ACHN (cell line): ENCODE measurements at places on chromosomes 11 and 22.

DNA sequence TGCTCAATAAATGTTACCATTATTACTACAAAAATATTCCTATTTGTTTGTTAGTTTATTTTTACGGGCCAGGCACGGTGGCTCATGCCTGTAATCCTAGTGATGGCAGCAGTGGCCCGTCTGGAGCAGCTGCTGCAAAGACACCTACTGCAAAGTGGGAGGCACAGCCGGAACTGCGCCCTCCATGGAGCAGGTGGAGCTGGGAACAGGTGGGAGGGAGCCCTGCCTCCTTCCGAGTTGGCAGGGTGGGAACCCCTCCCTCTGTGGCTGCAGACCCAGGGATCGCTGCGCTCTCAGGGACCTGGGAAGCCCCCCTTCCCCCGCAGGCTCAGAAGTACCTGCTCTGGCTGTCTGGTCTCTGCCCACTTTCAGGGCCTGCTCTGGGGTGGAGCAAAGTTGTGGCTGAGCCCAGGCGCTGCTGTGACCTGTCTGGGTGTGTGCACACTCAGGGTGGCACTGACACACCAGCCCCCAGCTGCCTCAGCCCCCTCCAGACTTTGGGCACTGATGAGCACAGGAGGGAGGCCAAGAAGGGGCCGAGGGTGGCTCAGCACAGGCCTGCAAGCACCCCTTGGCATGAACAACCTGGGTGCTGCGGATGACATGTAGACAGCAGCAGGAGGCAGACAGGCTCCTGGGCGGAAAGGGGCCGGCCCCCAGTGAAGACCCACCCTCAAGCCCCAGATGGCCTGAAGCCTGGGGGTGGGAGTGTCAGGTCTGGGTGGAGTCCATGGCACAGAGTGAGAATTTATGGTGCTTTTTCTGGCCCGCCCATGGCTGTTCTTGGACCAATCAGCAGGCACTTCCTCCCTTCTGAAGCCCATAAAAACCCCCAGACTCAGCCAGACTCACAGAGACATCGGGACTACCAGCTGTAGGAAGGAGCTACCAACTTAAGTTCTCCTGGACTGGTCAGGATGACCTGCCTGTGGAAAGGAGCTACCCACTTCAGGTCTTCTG is 103.7 kb upstream of the CLMP start:
- DNase-seq, result no peak

GRCh38 chr22:24189249-24190158 is 8.2 kb downstream of the SUSD2 start:
- peak; percentile 60 for DNase-seq

GRCh38 chr11:46100670-46101069 is 20.6 kb downstream of the PHF21A start:
- no peak for DNase-seq

DNA sequence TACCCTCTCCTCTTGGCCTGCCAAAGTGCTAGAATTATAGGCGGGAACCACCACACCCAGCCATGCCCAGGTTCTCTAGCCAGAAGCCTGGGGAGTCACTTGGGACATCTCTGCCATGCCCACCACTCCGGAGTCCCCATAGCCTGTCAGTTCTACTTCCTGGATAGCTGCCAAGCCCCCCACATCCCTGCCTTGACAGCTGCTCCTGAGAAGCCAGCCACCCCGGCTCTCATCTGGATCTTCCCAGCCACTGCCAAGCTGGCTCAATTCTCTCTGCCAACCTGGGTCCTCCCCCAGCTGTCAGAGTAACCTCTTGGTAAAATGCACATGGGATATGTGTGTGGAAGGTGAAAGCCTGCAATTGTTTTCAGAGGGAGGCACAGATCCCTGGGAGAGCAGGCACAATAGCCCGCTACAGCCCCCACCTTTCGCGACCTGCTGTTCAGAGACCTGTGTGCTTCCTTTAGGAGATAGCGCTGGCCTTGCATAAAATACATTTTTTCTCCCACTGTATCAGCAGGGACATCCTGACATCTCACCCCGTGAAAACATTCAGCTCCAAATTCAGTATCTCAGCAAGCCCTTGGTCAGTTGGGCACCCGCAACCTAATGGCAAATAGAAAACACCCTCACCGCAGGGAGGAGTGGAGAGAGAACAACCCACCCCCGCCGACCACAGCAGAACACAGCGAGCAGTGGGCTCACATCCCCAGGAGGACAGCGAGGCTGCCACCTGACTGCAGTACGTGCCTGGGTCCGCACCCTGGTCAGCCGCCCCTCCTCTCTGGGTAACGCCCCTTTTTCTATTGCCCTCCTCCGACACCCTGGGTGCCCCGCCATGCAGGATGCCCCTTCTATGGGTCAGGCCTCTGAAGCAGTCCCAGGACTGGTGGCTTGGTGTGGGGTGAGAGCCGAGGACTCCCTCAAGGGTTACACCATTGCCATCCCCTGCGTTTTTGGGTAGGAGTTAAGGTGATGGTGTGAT is 1342.2 kb downstream of the BRD1 start:
- DNase-seq, result no peak

- DNase-seq, result peak; percentile 55
Measured at GRCh38 chr11:69915501-69916250, 96.5 kb upstream of the FGF3 start.

- peak; percentile 58 for DNase-seq
Measured at GRCh38 chr11:64007160-64007628, 21.0 kb downstream of the OTUB1 start.

DNA sequence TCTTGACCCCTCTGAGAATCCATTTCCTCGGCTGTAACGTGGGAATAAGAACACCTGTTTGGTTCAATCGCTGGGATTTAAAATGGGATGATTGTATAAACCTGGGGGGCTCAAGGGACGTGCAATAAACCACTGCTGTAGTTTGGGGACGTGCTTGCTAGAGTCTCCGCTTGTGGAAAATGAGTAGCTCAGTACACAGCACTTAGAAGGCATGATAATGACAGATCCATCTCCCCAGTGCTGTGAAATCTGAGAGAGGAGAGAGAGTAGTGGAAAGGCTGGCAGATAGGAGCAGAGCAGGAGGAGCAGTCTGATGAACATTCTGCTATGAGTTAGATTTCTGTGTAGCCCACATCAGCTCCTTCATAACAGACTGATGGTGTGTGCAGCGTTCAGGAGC is 256.5 kb downstream of the MN1 start:
- DNase-seq, result no peak

GRCh38 chr11:87437844-87438223 is 400.1 kb downstream of the TMEM135 start:
- peak; percentile 80 for DNase-seq

GRCh38 chr22:48353116-48353947 is 1474.3 kb downstream of the BRD1 start:
- DNase-seq, result no peak

- no peak for DNase-seq
Measured at GRCh38 chr22:47793304-47794101, 1031.1 kb downstream of the TBC1D22A start.

GRCh38 chr11:10632483-10632882 is 61.1 kb downstream of the IRAG1 start:
- no peak for DNase-seq

- peak; percentile 83 for DNase-seq
Measured at GRCh38 chr11:110147962-110148709, 54.9 kb downstream of the ZC3H12C start.

GRCh38 chr22:45190202-45190872 is 26.6 kb downstream of the NUP50 start:
- DNase-seq, result no peak

DNA sequence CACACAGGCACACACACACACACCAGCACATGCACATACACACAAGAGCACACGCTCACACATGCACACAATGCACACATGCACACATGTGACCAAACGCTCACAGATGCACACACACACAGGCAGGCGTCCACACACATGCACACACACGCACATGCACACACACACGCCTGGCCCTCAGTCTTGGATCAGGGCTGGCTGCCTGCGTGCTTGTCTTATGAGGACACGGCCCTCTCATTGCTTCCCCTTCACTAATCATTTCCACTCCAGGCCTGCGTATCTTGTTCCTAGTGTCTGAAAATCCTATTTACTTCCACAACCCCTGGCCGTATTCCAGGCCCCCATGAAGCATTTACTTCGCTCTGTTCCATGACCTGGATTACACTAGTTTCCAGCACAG is 740.5 kb downstream of the BRD1 start:
- DNase-seq, result no peak

DNA sequence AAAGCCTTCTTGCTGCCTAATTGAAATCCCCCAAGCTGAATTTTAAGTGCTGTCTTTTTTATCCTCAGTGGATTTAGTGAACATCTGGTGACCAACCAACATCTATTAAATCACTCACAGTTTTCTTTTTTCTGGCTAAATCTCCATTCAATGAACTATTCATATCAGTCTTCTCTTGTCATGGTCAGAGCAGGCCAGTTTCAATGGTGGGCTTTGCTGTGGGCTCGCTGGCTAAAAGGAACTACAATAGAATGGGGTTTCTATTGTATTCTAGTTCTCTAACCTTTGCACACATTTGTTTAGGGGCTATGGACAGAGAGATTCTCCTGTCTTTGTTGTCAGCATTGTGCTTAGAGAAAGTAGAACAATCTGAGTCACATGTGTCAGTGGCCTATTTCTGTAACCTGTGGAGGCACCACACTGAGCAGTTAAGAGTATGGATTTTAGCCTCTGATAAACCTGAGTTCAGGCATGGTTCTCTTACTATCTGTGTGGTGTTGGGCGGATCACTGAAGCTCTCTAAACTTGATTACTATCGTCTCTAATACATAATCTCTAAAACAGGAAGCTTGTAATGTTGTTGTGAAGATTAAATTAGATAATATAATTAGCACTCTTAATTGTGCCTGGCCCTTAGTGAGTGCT is 94.2 kb upstream of the CADM1 start:
- no peak for DNase-seq

- no peak for DNase-seq
Measured at GRCh38 chr11:64892838-64893193, 14.4 kb upstream of the EHD1 start.

DNA sequence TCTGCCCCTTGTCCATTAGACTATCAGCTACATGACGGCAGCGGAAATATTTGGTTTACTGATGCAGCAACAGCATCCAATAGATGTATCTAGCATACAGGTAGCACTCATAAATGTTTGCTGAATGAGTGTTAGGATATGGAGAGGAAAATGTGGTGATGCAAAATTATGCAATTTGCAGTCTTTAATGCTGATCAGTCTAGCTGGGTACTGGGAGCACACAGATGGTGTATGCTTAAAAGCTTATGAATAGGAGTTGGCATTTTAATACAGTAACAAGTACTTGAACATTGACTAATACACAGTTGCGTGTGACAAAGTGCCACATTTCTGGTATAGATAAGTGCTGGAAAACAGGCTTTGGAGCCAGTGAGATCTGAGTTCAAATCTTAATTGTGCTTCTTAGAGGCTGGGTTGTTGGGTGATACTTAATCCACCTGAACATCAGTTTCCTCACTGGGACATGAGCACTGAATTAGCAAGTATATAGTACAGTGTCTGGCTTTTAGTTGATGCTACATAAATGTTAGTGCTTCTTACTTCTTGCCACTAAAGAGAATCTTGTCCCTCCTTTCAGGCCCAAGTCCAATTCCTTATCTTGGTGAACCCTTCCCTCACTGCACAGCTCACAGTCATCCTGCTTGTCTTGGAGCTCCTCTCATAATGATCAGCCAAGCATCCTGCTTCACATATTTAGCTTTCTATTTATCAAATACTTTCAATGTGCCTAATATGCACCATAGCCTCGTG is 99.6 kb downstream of the TIMP3 start:
- DNase-seq, result no peak

- no peak for DNase-seq
Measured at GRCh38 chr11:26149585-26149984, 182.3 kb upstream of the ANO3 start.

- DNase-seq, result no peak
Measured at GRCh38 chr22:39206491-39206890, 38.3 kb downstream of the PDGFB start.
